H1 (cell line): ENCODE measurements at places on chromosomes 11 and 22.

- 0 out of 2 replicates have a peak, but pooled peaks cover 2% of the 10 kb centered on the region for H3K4me1 ChIP-seq
- no peaks in the 10 kb centered on the region for H3K36me3 ChIP-seq
- DNase-seq, result no peak
- H3K27me3 ChIP-seq, result no peaks in the 10 kb centered on the region
Measured at GRCh38 chr11:1034001-1034400, 2.5 kb downstream of the MUC6 start.

- H3K4me1 ChIP-seq, result no peaks in the 10 kb centered on the region
- no peaks in the 10 kb centered on the region for H3K36me3 ChIP-seq
- no peak overlapping the region for H3K27ac ChIP-seq
- H3K4me3 ChIP-seq, result no peak overlapping the region
Measured at GRCh38 chr11:63274776-63275175, 31.4 kb upstream of the SLC22A25 start.

- no peaks in the 10 kb centered on the region for H3K36me3 ChIP-seq
- H3K27ac ChIP-seq, result no peak overlapping the region
- H3K4me1 ChIP-seq, result no peaks in the 10 kb centered on the region
- H3K27me3 ChIP-seq, result no peaks in the 10 kb centered on the region
Measured at GRCh38 chr22:43218786-43219185, 31.9 kb upstream of the TTLL12 start.

GRCh38 chr11:72885749-72886609, 71.8 kb downstream of the ATG16L2 start:
- no peaks in the 10 kb centered on the region for H3K27me3 ChIP-seq
- no peak for DNase-seq
- no peaks in the 10 kb centered on the region for H3K4me1 ChIP-seq
- no peak overlapping the region for H3K4me3 ChIP-seq

DNA sequence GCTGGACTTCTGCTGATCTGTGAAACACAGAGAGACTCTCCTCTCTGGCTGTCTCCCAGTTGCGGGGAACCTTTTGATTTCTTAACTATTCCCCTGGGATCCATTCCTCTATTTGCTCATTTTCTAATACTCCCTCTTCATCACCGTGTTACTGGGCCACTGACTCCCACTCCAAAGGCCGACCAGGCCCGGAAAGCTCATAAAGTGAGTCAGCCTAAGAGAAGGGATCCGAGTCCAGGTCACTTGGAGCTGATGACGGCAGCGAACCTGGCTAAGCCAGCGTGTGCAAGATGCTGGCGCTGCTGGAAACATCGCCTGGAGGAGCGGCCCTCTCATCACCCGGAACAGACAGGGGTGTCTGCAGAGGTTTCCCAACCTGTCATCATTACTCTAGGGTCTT, 112.8 kb downstream of the FBXO7 start:
- H3K36me3 ChIP-seq, result no peaks in the 10 kb centered on the region
- no peaks in the 10 kb centered on the region for H3K27me3 ChIP-seq
- no peak for DNase-seq

- no peak overlapping the region for H3K4me3 ChIP-seq
- no peaks in the 10 kb centered on the region for H3K36me3 ChIP-seq
Measured at GRCh38 chr22:33850724-33851123, 69.6 kb downstream of the LARGE1 start.

- H3K4me1 ChIP-seq, result peaks cover 27% of the 10 kb centered on the region
- peak overlapping the region; percentile 63 for H3K4me3 ChIP-seq
- H3K27me3 ChIP-seq, result peaks cover 4% of the 10 kb centered on the region
- no peak overlapping the region for H3K27ac ChIP-seq
- DNase-seq, result peak; percentile 76
Measured at GRCh38 chr11:16924826-16925560, 89.2 kb downstream of the PLEKHA7 start.

DNA sequence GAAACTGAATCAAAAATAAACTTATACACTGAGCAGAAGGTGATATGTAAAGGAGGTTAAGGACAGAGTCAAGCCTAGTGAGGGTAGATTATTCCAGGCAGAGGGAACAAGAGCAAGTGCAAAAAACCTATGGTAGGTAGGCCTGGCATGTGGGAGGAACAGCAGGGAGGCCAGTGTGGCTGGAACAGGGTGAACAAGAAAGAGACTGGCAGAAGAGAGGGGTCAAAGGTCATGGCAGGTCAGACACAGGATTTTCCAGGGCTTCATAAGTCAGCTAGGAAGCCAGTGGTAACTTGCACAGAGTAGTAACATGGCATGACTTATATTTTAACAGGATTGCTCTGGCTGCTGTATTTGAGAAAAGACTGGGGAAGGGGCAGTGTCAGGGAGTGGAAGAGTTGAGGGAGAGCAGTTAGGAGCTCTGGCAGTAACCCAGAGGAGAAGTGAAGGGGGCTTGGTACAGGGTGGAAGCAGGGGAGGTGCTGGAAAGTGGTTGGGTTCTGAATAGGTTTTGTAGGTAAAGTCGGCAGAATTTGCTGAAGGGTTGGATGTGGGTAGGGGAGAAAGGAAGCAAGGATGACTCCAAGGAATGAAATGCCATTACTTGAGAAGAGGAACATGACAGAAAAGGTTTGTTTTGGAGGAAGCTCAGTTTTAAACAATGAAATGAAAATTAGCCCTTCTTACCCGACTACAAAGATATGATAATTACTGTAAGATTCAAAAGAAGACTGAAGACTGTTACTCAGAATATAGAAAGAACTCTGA, 86.2 kb downstream of the ZNRF3 start:
- H3K27me3 ChIP-seq, result no peaks in the 10 kb centered on the region
- H3K4me1 ChIP-seq, result peaks cover 6% of the 10 kb centered on the region
- DNase-seq, result no peak
- no peak overlapping the region for H3K27ac ChIP-seq

GRCh38 chr22:21663738-21664137, 2.1 kb upstream of the PPIL2 start:
- no peak overlapping the region for H3K27ac ChIP-seq
- no peaks in the 10 kb centered on the region for H3K27me3 ChIP-seq
- no peak overlapping the region for H3K4me3 ChIP-seq

DNA sequence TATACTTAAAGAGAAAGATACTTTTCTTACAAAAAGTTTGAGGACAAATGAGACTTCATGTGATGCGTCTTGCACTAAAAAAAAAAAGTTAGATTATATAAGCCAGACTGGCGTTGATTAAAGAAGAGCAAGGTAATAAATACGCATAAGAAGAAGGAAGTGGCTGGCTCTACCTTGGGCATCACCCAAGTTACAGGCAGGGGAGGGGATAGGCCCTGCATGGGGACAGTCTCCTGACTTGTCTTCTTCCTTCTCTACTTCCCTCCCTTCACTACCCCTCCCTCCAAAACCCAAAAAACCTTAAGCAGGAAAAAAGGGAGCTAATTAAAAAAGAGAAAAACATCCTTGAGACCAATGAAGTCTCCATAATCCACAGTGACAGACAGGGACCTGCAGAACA, 22.3 kb upstream of the TMA7B start:
- peaks cover 3% of the 10 kb centered on the region for H3K4me1 ChIP-seq
- no peaks in the 10 kb centered on the region for H3K27me3 ChIP-seq
- DNase-seq, result no peak
- no peaks in the 10 kb centered on the region for H3K36me3 ChIP-seq
- H3K4me3 ChIP-seq, result no peak overlapping the region

GRCh38 chr22:42190274-42190673, 59.7 kb upstream of the CYP2D6 start:
- H3K4me1 ChIP-seq, result peaks cover 12% of the 10 kb centered on the region
- no peaks in the 10 kb centered on the region for H3K36me3 ChIP-seq
- DNase-seq, result no peak
- no peaks in the 10 kb centered on the region for H3K27me3 ChIP-seq

DNA sequence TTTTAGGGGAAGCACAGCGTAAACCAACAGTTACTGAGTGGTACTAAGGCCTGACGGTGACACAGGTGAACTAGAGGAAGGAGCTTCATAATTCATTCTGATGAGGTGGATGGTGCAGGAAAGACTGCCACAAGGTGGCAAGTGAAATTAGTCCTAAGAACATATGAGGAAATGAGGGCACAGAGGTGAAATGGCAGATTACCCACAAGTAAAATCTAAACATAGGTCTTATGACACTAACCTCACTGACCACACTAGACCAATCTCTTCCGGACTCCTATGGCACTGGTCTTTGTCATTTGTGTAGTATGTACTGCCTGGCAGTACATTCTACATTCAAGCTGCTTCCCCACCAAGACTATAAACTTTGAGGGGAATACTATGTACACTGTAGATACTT, 20.2 kb downstream of the GAB2 start:
- DNase-seq, result no peak
- peaks cover 5% of the 10 kb centered on the region; the same call in 1 of the 2 replicates for H3K4me1 ChIP-seq
- H3K27me3 ChIP-seq, result 0 out of 2 replicates have a peak, but pooled peaks cover 3% of the 10 kb centered on the region
- H3K4me3 ChIP-seq, result no peak overlapping the region
- no peak overlapping the region for H3K27ac ChIP-seq
- H3K36me3 ChIP-seq, result no peaks in the 10 kb centered on the region
